ENCODE measurements at places on chromosomes 6 and 20. TPM values are rescaled to one million over a fixed set of nuclear protein-coding genes. Genes with fewer than 3 reads are reported as not detected.
A peak's percentile ranks its signal among the peaks of the same experiment; 100 is the strongest.

Gene LTB
- polyA plus RNA-seq = 1.4 TPM

Gene CST7
- polyA plus RNA-seq = 4.5 TPM

Gene ELOVL4
- polyA plus RNA-seq = 3.2 TPM

Gene BPHL
- 13.3 TPM for polyA plus RNA-seq

DNA sequence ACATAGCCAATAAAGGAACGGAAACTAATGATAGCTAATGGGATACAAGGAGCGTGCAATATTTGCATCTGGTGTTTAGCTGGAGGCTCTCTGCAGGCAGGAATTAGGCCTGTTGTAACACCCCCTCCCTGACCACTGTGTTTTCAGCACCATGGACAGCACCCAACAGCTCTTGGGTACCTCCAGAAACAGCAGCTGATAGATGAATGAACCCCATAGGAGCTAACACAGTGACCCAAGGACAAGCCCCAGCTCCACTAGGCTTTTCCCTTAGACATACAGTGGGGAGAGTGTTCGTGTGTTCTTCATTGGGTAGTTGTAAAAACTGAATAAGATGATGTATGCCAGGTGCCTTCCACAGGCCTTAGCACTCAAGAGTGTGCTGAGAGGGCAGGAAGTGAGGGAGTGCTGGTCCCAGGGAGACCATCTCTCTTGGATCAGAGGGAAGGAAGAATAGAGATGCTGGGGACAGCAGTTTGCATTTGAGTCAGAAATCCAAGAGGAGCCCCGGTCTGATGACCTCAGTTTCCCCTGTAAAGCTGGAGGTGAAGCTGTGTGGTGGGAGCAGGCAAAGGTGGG is 161.3 kb downstream of the PHACTR3 start:
- no peak for DNase-seq

- no peak for DNase-seq
These were observed 102.7 kb upstream of the SASH1 start for GRCh38 chr6:148239801-148240460.

DNA sequence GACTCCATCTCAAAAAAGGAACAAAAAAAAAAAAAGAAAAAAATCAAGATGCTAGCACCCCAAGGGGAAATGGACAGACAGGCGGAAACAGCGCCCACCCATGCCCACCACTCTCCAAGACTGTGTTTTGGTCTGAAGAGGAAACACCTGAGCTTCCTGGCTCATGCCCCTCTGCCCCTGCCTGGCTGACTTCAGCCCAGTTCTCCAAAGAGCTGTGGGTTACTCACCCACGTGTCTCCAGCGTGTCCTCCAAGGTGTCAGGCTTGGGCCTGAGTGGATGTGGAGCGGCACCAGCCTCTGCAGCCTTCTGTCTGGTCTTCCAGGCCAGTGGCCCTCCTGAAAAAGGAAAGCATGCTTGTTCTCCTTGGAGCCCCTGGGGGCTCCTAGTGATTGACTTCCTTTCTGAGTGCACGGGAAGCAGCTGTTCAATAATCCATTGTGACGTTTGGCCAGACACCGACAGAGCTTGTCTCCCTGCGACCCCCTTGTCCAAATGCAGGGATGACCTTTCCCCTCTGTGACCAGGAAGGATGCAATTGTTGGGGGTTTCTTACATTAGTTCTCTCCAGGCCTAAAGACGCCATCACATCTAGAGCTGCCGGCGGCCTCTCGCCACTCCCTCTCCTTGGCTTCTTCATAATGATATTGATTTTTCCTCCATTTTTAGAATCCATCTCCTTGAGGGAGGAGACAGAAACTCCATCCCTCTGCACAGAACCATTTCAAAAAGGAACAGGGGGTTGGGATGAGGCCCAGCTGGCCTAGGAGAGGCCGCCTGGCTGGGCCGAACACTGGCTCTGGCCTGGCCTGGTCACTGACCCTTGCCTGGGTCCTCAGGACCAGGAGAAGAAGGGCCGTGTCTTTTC is 58.4 kb downstream of the ADNP start:
- no peak for DNase-seq

DNA sequence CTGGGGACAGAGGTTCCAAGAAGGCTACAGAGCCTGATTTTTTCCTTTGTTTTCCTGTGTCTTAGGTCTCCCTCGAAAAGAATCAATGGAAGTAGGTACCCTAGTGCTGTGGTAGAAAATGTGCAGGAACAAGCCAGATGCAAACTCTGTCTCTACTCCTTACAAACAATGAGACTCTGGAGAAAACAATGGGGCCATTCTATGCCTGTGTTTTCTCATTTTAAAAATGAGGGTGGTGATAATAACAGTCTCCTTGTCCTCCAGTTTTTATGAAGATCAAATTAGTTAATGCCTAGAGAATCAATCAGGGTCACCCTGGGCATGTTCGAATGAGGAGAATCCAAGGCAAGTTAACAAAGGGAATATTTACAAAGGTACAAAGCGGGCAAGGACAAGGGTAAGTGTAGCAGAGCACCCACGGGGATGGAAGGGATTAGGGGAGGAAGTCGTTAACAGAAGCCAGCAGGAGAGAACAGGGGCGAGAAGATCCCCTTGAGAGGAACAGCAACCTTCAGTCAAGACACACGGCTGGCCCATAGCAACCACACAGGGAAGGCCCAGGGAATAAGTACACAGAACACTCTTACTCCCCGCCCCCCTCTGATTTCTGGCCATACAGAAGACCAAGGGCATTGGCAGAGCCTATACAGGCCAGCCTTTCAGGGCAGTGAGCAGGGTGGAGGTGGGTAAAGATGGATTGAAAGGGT is 342.8 kb downstream of the PTPRT start:
- no peak for DNase-seq

GRCh38 chr20:35271904-35272303 is 6.0 kb downstream of the MMP24OS start:
- DNase-seq = no peak

DNA sequence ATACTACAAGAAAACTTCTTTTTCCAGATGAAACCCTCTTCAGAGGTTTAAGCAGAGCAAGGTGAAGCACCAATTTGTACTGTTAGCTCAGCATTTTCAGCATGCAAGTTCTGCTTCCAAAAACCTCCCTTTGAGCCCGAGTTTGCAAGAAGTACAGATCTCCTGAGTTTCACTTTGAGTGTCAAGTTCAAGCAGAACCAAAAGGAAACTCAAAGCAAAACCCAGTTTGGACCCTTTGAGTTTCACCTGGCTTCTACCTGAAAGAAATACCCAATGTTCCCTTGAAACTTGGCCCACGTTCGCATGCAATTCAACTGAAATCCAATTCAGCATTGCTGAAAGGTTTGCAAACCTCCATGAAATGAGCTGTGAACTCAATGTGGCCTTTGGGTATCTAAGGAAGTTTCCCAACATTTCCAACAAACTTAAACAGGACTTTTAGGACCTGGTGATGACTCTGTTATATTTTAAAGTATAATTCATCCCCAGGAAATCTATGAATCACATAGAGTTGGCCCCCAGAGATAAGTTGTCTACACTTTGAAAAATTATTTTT is 62.9 kb upstream of the HBS1L start:
- no peak for DNase-seq

DNA sequence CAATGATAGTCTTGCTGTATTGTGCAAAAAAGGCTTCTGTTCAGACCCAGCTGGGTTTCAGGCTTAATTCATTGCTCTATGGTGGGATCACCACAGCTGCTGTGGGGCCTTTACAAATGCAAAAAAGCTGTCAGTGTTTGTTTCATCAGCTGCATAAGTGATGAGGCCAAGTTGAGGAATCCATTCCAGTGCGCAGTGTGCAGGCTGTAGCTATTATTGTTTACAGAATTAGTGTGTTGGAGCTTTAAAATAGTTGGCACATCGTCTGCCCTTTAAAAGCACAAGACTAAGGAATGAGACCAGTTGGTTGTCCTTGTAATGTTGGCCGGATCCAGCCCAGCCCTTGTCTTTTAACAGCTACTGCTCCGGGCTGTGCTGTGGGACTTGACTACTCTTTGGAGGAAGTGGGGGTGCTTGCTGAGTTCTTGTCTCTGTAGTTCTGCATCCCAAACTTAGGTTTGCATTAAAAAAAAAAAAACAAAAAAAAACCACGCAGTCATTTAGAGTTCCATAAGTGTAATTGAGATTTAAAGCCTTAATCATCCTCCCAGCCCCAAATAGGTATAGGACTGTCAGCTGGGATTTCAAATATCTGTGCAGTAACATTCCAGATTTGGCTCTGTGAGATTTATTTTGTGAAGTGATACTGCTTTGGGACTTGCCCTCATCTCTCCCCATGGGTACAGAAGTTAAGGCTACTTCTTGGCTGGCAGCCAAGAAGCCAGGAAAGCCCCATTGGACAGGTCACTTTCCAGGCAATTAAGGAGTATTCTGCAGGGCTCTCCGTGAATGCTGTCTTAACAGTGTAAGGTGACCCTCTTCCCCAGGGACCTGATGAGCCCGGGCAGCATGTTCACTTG is 19.3 kb downstream of the JARID2 start:
- DNase-seq = no peak

DNA sequence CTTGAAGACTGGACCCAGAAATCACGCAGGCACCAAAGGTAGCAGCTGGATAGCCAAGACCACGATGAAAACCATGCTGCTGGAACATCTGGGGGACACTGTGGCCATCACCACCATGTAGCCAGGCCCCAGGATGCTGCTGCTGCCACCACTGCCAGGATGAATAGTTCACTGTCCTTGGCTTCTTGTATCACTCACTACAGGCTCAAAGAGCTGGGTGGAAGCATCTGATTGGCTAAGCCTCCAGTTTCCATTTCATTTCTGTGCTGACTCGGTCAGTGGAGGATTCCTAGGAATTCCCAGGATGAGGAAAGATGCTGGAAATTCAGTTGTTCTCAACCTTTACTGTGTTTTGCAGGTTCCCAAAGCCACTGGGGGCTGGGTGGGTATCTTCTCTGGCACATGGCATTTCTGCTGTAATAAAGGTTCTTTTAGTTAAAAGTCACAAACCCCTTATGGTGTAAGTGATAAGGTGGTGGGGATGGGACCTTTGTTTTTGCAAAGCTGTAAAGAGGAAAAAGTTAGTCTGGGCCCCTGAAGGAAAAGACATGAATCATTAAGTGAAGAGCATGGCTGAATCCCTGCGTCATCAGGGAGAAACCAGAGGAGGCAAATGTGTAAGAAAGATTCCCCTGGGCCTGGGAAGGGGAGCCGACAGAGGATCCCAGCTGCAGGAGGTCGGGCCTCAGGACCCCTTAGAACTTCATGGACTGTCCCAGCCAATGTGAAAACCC is 75.6 kb upstream of the RNF24 start:
- DNase-seq = no peak

GRCh38 chr6:90413867-90414266 is 117.2 kb upstream of the BACH2 start:
- DNase-seq = peak; percentile 36

- no peak for DNase-seq
These were observed 74.5 kb upstream of the TRAF3IP2 start for GRCh38 chr6:111680015-111680712.

- no peak for DNase-seq
These were observed 74.6 kb downstream of the ISM1 start for GRCh38 chr20:13295637-13296036.

Measured in urinary bladder (tissue), 4 donors.